ENCODE measurements at places on chromosomes 11 and 22. TPM values are rescaled to one million over a fixed set of nuclear protein-coding genes. Genes with fewer than 3 reads are reported as not detected.

DNA sequence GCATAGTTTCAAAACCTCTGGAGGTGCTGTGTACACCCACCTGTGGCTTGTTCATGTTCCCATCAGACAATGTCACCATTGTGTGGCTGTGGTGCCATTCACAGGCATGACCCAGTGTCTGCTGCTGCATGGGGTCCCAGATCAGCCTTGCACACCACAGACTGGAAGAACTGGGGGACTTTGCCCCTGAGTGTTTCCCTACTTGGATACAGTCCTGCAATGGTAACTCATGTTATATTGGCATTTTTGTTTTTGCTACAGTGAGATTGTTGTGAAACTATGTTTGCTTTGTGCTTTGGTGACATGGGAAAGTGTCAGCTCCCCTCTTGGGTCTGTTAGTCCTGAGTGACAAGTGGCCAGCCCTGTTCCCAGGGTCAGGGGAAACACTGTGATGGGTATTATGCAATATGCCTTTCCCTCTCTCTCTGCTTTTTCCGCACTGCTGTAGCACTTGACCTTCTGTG, 108.8 kb downstream of the NAV2 start:
- no peak for DNase-seq
- no peaks in the 10 kb centered on the region for H3K4me1 ChIP-seq
- H3K4me3 ChIP-seq: no peak overlapping the region

PATE4 gene
- not detected for total RNA-seq

QSER1 gene
- 48.0 TPM for total RNA-seq

- H3K4me1 ChIP-seq: no peaks in the 10 kb centered on the region
- peak; percentile 59 for DNase-seq
- no peaks in the 10 kb centered on the region for H3K36me3 ChIP-seq
- no peak overlapping the region for H3K4me3 ChIP-seq
- no peak overlapping the region for H3K27ac ChIP-seq
Observed at GRCh38 chr22:22942511-22943329, 55.1 kb downstream of the IGLL5 start.

DNA sequence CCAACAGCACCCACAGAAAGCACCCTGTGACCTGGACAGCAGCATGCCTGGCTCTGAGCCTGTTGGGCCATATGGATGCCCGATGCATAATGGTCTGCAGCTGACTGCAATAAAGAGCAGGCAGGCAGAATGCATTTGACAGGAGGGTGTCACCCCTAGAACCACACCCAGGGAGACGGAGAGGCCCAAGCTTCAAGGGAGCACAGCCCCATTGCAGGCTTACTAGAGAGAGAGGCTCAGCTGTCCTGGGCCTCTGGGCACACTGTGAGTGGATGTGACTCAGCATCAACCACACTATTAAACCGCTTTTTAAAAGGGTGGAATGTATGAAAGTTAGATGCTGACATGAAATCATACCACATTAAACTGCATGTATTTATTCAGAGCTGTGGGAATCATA, 365.3 kb downstream of the CTTN start:
- no peak overlapping the region for H3K4me3 ChIP-seq
- no peak for DNase-seq
- no peaks in the 10 kb centered on the region for H3K27me3 ChIP-seq

TEX12 gene
- not detected for total RNA-seq

ELFN2 gene
- 45.4 TPM for total RNA-seq

KRTAP5-9 gene
- 0.27 TPM for total RNA-seq

OR8G1 gene
- not detected for total RNA-seq

DMC1 gene
- 0.89 TPM for total RNA-seq

GRCh38 chr22:35540595-35541253, at the start of gene RASD2:
TSS of gene RASD2 (plus strand) at chr22:35540831. CDS start at chr22:35546810, 5,979 bp downstream.
- no peaks in the 10 kb centered on the region for H3K27me3 ChIP-seq
- H3K27ac ChIP-seq: peak within 1 kb of the TSS; percentile 54
- H3K4me1 ChIP-seq: peaks cover 53% of the 10 kb centered on the region
- no peaks in the 10 kb centered on the region for H3K36me3 ChIP-seq
- DNase-seq: no peak

DNA sequence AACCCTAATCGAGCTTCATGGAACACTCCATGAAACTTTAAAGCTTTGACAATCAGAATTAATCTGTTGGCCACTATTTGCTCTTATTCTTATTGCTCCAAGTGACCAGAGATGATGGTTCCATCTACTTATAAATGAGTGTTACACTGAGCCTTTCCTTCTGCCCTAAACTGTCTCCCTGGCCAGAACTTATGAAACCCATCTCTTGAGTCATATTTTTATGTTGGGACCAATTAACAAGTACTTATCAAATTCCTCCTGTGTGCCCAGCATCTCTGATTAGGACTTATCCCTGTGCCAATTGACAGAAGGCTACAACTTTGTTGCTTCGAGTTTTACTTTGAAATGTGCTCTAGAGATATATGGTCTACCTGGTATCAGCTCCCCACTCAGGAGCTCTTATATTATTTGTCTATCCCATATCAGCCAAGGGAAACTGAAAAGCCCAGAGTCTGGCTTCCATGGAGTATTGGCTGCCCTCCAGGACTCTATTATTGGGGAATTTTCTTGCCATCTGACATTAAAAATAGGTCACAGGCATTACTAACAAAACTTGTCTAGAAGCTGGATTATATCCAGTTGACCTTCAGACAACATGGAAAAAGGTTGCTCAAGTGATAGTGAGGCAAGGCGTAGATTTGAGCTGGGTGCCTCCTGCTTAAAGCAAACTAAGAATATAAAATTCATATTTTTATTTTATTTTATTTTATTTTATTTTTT, 8.8 kb downstream of the KREMEN1 start:
- no peak for DNase-seq
- H3K4me3 ChIP-seq: no peak overlapping the region
